Substantia nigra (tissue), 51 donors: ENCODE measurements at places on chromosomes 13 and 19.

- DNase-seq: no peak
Observed at GRCh38 chr19:4455719-4456475, 1.7 kb downstream of the UBXN6 start.

GRCh38 chr13:31895691-31896090 is 135.9 kb upstream of the FRY start:
- DNase-seq: no peak

DNA sequence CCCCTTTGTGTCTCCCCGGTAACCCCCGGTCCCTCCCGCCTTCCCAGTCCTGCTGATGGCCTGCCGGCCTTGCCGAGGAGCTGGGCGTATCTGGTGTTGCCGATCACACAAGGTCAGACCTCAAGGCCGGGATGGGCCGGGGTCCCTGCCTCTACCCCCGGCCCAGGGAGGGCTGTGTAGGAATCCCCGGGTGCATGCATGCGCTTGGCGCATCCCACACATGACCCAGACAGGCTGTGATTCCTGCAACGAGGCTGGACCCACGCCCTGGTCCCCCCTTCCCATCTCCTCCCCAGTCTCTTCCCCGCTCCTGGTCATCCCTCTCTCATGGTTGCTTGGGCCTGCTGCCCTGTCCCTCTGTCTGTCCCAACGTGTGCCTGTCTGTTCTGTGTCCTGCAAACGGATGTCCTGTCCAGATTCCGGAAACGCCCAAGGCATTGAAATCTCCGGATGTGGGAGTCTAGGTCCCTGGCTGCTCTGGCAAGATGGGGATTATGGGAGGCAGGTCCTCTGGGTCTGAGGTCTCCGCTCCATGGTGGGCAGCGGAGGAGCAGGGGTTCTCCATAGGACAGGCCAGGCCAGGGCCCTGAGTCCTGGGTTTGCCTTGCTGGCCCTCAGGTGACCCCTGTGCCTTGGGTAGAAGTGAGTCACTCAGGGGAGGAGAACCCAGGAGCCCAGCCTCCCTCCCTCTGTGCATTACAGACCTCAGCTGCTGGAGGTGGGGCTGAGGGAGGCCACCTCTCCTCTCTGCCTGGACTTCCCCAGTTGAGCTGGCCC is 1.6 kb downstream of the PKN1 start:
- no peak for DNase-seq

- DNase-seq: peak; percentile 50
Observed at GRCh38 chr13:91347996-91348905, 764 bp downstream of the MIR17HG start.

GRCh38 chr19:48351341-48351752 is 12.4 kb downstream of the TMEM143 start:
- DNase-seq: no peak

DNA sequence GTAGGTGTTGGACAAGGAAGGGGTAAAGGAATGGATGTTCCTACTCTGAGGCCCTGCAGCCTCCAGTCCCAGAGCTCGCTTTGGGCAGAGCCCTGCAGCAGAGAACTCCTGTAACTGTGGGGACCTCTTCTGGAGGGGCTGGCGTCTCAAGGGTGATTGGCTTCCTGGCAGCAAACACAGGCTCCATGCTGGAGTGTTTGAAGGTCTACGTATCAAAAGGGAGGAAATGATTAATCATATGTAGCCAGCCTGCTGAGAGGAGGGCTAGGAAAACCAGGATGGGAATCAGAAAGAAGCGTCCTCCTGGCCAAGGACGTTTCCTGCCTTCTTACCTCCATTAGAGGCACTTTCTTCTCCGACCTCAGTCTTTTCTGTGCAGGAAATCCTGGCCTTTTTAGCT is 208.5 kb downstream of the TSHZ3 start:
- DNase-seq: no peak

GRCh38 chr13:51818781-51819511 is 15.0 kb upstream of the DHRS12 start:
- no peak for DNase-seq

DNA sequence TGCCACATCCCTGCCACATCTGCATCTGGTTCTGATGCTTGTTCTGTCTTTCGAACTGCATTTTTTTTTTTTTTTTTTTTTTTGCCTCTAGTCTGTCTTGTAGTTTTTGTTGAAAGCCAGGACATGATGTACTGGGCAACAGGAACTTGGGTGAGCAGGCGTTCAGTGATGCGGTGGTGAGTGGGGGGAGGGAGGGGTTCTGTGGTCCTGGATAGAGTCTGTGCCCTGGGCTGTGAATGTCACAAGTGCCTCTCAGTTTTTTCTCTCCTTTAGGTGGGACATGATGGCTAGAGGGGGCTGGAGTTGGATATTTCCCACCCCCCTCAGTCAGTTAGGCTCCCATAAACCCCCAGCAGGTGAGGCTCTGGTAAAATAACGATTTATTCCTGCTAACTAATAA is 3.5 kb downstream of the CEACAM4 start:
- DNase-seq: no peak
